ENCODE measurements at places on chromosomes 6 and 20.
A peak's percentile ranks its signal among the peaks of the same experiment; 100 is the strongest.

DNA sequence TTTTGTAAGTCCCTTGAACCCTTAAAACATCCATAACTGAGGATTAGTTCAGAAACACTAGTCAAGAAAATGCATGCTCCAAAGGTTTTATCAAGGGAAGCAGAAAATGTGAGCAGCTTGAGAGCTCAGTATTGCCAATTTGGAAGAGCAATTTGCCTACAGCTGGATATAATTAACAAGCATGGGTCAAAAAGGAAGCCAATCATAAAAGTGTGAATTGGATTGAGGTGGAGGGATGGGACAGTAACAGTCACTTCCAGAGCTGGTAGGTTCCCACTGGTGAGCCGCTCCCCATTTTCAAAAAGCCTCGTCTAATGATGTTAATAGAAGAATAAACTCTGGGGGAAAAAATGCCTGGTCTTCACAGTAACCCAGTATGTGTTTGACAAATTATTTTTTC is 5.0 kb upstream of the PTPRK start:
- DNase-seq = no peak

DNA sequence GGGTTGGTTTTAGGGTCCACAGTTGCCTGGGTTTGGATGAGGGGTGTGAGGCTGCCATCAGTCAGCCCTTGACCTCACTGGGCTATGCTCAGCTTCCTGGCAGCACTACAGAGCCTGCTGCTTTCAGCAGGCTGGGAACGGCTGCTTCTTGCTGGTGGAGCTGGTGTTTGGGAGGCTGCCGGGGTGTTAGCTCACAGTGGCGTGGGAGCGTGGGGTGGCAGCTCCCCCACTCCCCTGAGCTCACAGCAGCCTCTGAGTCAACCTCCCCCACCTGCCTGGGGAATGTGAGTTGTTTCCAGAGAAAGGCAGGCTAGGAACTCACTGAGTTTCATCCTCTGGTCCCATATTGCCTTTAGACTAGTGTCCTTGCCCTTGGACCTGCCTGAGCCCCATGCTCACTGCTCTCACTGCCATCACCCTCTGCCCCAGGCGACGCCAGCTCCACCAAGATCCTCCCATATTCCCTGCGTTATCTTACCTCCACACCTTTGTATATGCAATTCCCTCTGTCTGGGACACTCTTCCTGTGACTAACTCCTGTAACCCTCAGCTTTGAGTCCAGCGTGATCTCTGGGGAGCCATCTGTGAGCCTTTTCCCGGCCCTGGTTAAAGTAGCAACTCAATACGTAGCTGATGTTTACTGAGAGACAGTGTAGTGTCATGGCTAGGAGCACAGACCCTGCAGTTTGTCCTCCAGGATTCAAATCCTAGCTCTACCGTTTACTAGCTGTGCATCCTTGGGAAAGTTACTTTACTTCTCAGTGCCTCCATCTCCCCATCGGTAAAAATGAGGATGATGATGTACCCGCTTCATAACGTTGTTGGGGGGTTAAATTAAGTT is 34.8 kb downstream of the PPP1R16B start:
- DNase-seq = peak; percentile 45

- no peak for DNase-seq
Observed at GRCh38 chr6:162092816-162093502, 634.6 kb downstream of the PRKN start.

GRCh38 chr6:139475241-139475640 is 100.8 kb upstream of the CITED2 start:
- DNase-seq = no peak

DNA sequence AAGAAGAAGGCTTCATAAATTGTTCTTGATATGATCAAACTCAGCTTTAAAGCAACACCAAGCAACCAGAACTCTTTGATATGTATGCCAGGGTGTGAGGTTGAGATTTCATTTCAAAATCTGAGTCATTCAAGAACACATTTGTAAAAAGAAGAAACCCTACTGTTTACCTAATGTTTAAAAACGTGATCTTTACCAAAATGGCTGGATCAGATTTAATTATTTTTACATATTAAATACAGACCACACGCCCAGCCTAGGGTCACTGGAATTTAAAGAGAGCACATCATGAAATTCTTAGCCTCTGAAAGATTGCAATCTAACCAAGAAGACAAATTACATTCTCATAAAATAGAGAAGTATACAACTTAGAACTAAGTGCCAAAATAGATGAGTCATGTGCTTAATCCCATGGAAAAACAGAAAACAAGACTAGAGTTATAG is 206.8 kb upstream of the SMLR1 start:
- DNase-seq = no peak

GRCh38 chr6:106451439-106451838 is 90.9 kb downstream of the CRYBG1 start:
- no peak for DNase-seq

DNA sequence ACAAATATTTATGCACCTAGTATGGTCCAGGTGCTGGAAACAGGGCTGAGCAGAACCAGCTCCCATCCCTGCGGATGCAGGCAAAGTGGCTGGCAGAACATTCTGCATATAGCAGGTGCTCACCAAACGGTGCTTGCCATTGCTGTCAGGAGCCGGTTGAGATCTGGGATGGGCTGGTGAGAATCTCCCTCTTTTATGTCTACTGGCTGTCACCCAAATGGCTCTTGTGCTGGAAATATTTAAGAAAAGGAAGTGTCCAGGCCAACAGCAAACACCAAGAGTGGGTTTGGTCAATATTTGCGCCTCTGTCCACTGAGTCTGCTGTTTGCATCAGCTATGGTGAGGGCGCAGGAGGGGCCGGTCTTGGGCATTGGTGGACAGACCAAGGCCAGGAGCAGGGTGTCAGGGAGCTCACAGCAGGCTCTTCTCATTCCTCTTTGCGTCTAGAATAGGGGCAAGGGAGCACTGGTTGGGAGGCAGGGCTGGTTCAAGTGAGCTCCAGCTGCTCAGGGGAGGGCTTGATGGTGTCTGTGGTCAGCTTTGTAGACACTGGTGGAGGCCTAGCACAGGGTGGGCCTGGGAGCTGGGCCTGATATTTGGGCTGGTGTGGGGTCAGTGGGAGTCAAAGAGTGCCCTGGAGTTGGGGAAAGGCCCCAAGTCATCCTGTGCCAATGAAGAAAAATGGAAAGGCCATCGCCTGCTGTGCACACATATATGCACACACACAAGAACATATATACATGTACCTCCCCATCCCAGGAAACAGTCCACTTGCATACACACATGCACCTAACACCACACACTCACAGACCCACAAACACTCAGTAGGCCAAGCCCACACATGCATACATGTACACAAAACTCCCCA is 1.4 kb upstream of the BPIFB2 start:
- no peak for DNase-seq

DNA sequence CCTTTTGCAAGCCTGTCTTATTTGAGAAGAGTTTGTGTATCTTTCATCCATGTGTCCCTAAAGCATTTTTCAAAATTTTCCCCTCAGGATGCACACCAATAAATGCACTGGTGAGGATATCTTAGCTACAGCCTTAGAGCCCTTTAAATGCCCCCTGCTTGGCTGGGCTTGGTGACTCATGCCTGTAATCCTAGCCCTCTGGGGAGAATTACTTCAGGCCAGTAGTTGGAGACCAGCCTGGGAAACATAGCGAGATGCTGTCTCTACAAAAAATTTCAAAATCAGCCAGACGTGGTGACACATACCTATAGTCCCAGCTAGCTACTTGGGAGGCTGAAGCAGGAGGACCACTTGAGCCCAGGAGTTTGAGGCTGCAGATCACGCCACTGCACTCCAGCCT is 33.8 kb upstream of the PLCB4 start:
- DNase-seq = no peak

DNA sequence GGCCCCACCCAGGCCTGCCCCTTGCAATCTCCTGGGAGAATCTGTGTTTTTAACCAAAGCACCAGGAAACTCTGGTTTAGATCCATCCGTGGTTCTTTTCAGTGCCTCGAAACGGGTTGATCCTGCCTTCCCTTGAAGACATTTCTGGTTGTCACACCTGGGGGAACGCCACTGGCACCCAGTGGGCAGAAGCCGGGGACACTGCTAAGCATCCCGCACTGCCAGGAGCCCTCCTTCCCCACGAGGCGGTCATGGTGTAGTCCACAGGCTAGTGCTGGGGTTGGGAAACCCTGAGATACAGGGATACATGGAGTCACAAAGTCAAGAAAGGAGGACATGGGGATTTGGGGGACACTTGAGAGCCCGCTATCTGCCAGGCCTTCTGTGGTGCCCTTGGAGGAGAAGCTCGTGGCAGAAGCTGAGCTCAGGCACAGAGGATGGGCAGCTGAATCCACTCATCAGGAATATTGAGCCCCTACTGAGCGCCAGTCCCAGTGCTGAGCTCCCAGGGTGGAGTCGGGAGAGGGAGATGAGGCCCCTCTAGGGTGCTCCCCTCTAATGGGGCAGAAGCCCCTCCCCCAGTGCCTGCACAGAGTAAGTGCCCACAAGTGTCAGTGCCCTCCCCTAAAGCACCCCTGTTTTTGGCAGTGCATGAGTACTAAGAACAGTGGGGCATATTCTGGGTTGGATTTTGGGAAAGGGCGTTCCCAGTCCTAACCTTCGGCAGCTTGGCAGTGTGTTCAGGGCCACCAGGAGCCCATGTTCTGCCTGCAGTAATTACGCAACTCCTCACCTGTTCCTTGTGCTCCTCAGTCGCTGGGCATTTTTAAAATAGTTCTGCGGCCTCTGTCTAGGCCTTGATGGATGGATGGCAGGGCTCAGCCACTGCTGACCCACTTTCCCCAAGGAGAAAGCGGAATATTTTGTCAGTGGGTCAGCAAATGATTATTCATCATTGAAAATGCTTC is 25.6 kb upstream of the PHACTR3 start:
- DNase-seq = no peak

GRCh38 chr20:40532103-40532502 is 156.9 kb downstream of the MAFB start:
- no peak for DNase-seq

GRCh38 chr6:12173661-12174060 is 116.5 kb upstream of the EDN1 start:
- DNase-seq = no peak

GRCh38 chr6:47509937-47510336 is 32.3 kb downstream of the CD2AP start:
- no peak for DNase-seq

DNA sequence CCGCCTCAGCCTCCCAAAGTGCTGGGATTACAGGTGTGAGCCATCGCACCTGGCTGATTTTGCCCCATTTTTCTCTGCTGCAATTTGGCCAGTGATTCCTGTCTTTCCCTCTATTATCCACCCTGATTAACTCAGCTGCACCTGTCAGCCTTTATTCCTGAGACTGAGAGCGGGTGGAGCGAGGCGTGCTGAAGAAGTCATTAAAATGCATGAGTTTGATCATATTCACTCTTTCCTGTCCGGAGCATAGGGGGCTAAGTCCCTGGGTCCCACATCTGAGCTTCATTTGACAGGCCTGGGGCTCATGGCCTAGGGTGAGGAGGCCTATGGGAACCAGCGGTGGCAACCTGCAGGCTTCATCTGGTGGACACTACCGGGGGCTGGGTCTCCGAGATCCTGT is 25.7 kb upstream of the CTNNBL1 start:
- DNase-seq = no peak

GRCh38 chr6:111992851-111993250 is 61.1 kb upstream of the CCN6 start:
- no peak for DNase-seq

- no peak for DNase-seq
Observed at GRCh38 chr6:13400772-13401171, 72.4 kb upstream of the TBC1D7 start.

GRCh38 chr6:43707767-43708166 is 20.2 kb upstream of the MRPS18A start:
- DNase-seq = no peak

GRCh38 chr6:56375806-56376205 is 128.4 kb upstream of the COL21A1 start:
- DNase-seq = no peak

DNA sequence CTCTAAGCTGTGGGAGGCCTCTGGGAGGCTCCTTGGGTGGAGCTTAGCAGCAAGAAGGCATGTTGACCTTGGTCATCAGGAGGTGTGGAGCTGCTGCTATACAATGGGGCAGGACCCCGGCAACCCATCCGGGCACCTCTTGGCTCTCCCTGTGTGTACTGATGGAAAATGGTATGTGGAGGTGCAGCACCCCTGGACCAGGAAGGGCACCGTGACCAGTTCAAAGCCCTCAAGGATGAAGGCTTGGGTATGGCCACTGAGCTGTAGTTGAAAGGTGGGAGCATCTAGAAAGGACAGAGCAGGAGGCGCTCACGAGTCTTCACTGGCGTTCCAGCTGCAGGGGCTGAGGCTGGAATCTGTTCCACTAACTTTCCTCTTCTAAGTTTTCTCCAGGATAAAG is 6.7 kb upstream of the IRF4 start:
- DNase-seq = no peak

GRCh38 chr6:106908386-106908840 is 66.1 kb downstream of the CD24 start:
- DNase-seq = no peak

- no peak for DNase-seq
Observed at GRCh38 chr6:77462359-77463307, 658 bp downstream of the HTR1B start.

DNA sequence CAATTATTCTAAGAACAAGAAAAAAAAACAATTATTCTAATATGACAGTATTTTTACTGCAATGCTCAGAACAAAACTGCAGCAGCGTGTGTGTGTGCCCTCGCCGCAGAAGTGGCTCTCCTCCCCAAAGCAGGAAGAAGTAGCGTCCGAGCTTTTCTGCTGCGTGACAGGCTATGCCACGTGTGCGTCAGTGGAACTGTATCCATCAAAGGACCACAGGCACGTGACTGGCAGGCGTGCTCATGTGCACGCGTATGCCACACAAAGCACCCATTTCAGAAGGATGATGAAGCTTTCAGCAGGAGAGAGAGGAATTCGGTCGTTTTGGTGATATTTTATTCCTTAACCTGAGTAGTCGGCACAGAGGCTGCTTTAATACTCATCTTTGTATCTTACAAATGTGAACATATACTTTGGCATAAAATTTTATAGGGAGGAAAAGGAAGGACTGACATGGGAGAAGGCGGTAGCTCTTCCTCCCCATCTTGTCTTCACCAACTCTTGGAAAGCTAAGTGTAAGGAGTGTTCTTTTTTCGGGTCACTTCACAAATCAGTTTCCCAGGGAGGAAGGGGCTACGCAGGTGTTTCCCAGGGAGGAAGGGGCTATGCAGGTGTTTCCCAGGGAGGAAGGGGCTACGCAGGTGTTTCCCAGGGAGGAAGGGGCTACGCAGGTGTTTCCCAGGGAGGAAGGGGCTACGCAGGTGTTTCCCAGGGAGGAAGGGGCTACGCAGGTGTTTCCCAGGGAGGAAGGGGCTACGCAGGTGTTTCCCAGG is 3.4 kb downstream of the TCFL5 start:
- DNase-seq = no peak

DNA sequence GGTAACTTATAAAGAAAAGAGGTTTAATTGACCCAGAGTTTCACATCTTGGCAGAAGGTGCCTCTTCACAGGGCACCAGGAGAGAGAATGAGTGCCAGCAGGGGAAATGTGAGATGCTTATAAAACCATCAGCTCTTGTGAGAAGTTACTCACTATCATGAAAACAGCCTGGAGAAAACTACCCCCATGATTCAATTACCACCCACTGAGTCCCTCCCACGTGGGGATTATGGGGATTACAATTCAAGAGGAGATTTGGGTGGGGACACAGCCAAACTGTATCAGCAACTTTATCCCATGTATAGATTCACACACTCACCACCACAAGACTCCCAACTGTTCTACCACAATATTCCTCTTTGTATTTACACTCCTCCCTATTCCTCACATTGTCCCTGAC is 10.6 kb downstream of the PDSS2 start:
- no peak for DNase-seq

Data from stimulated activated CD8-positive, alpha-beta memory T cell treated with anti-CD3 and anti-CD28 coated beads, Interleukin-4, amount 100 ng/mL, for 4 hours (primary cell).